DND-41 (cell line): ENCODE measurements at places on chromosomes 1 and 21.

DNA sequence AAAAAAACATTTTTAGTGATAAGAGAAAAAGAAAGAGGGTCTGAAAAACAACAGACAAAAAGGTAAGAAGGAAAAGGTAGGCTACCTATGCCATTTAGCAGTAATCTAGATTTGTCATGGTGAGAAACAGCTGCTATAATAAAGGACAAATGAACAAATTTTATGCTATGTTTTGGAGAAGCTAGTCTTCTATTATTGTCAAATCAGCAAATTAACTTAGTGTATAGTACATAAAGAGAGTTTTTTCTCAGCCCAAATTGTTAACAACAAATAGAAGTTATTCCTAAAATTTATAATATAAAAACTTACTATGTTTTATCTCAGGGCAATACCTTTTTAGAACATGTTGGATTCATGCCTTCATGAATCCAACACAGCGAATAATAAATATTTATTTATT is 88.7 kb downstream of the KIFAP3 start:
- DNase-seq, result no peak

DNA sequence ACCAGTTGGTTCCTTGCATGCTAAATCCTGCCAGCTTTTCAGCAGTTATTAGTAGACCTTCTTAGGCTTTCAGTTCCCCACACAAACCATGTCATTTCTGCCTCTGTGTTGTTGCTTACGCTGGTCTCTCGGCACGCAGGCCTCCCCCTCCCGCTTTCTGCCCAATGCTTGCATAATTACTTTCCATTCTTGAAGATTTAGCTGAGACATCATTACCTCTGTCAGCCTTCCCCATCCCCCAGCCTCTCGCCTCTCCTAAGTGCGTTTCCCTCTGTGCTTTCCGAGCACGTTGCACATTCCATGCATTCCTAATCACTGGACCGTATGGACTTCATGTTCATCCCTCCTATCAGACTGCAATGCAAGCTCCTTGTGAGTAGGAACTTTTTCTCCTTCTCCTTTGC is 26.8 kb downstream of the TSHB start:
- DNase-seq, result no peak

GRCh38 chr1:243391355-243391754 is 135.5 kb downstream of the SDCCAG8 start:
- no peak for DNase-seq

GRCh38 chr21:14952916-14953315 is 111.9 kb downstream of the NRIP1 start:
- DNase-seq, result no peak

DNA sequence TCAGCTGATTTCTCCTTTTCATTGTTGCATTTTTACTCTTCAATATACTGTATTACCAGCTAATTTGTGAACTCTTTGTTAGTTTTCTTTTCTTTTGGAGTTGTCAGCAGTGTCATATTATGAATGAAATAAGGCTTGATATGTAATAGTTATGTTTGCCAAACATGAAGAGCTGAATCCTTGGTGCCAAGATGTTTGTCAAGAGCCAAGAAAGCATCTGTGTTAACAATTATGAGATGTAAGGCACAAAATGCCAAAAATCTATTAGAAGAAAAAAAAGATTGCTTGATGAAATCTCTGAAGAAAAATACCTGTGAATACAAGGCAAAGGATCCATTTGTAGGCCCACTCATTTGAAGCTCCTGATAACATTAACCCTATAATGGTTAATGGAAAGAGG is 48.4 kb upstream of the RNPC3 start:
- no peak for DNase-seq

DNA sequence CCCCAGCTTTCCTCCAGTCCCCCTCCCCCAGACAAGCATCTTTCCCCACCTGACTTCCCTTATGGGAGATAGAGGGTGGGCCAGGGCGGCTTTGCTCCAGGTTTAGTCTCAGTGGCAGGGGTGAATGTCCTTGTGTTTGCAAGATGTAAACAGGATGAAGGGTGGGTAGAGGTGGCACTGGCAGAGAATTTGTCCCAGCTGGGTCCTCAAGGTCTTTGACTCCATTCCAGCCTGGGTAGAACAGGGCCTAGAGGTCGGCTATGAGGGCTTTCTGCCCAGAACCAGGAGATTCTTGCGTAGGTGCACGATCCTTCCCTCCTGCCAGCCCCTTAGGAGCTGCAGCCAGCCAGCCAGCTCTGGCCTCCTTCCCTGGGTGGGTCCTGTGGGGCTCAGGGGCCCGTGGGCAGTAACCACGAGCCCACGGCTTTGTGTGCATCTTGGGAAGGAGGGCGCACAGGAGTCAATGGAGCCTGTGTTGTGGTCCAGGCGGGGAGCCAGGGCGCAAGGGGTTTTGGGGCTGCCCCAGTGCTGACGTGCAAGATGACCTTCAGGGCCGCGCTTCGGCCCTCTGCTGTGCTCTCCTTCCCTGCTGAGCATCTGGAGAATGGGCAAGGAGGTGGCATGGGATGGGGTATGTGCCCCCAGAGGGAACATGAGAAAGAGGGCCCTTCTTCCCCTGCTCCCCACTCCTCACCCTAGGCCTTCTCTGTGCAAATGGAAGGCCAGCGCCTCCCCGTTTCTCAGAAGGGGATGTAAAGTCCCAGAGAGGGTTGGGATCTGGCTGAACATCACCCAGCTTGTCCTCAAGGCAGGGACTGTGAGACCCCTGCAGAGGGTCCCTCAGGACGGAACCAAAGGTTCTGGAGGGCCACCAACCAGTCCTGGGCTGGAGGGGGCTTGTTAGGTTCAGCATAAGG is 15.7 kb downstream of the POU3F1 start:
- no peak for DNase-seq

GRCh38 chr1:246153796-246154212 is 353.3 kb downstream of the SMYD3 start:
- no peak for DNase-seq

GRCh38 chr1:89725011-89725370 is 92.1 kb downstream of the LRRC8C start:
- DNase-seq, result no peak

- DNase-seq, result no peak
These were observed 125.9 kb downstream of the C1orf21 start for GRCh38 chr1:184512724-184513123.

- no peak for DNase-seq
These were observed 370.8 kb downstream of the RWDD3 start for GRCh38 chr1:95604771-95605170.

GRCh38 chr21:45623436-45623835 is 20.1 kb upstream of the PCBP3 start:
- no peak for DNase-seq

DNA sequence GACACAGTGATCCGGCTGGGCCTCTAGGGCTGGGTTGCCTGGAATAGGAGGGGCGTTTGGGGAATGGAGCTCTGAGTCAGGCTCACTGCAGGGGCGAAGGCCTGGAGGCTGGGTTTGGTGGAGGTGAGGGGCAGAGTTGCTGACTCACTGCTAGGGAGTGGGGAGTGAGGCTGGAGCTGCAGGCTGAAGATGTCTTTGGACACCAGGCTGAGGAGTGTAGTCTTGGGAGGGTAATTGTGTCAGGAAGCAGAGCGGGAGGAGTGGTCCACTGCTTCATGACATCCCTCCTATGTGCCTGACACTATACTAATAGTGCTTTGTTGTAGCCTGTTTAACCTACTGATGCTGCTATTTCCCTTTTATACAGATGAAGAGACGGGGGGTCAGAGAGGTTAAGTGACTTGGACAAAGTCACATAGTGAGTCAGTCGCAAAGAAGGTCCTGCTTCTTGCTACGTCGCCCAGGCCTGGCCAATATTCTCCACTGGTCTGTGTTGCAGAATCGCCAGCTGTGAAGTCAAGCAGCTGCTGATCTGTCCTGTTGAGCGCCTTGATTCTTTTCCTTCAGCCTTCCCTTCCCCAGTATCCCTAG is 13.6 kb downstream of the ACTL8 start:
- no peak for DNase-seq

DNA sequence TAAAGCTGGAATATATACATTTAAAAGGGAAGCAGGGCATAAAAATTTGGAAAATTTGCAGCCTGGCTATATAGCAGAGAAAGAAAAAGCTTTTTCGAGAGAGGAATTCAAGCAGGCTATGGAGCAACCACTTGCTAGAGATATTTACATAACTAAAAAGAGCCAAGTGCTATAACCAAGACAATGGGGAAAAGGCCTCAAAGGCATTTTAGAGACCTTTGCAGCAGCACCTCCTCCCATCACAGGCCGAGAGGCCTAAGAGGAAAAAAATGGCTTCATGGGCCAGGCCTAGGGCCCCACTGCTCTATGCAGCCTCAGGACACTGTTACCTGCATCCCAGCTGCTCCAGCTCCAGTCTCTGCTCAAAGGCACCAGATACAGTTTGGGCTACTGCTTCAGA is 37.0 kb downstream of the CAPN9 start:
- DNase-seq, result no peak

DNA sequence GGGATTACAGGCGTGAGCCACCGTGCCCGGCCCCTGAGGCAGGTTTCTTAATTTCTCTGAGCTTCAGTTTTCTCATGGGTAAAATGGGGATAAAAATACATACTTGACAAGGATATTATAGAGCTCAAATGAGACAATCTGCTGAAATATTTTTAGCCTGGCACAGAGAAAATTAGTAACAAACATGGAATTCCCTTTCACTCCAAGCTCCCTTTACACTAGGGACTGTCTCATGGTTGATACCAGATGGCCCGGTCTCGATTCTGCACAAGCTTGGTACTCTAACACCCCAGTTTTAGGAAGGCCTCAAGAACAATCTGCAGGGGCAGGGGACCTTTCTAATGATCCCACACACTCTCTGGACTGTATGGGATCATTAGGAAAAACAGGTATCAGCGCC is 671.7 kb downstream of the SMYD3 start:
- no peak for DNase-seq

- no peak for DNase-seq
These were observed 217.9 kb downstream of the FOXD2 start for GRCh38 chr1:47655521-47656300.

DNA sequence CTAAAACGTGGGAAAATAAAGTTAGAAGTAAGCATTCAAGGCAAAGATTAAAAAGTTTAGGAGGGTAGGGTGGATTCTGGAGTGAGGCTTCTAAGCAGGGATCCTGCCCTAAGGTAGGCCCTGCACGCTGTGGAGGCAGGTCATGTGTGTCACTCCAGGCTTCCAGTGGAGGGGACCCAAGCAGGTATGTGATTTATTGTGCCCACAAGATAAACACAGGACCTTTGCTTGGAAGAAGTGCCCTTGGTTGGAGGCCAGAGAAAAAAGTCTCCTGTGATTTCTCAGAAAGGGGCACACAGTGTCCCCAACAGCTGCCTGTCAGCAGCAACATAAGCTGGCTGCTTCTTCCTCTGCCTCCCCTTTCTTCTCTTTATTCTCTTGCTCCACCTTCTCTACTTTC is 110.8 kb downstream of the FOXD2 start:
- DNase-seq, result no peak

DNA sequence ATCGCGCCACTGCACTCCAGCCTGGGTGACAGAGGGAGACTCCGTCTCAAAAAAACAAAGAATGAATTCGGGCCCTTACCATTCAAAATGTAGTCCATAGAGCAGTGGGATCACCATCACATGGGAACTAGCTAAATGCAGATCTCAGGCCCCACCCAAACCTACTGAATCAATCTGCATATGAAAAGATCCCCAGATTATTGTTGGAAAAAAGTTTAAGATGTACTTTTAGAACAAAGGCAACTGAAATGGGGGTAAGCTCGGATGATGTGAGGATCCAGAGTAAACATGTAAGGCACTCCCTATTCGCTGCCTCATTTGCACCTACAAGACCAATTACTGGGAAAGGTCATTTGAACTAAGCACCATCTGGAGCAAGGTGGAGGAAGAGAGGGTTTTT is 803 bp upstream of the FLAD1 start:
- DNase-seq, result no peak

DNA sequence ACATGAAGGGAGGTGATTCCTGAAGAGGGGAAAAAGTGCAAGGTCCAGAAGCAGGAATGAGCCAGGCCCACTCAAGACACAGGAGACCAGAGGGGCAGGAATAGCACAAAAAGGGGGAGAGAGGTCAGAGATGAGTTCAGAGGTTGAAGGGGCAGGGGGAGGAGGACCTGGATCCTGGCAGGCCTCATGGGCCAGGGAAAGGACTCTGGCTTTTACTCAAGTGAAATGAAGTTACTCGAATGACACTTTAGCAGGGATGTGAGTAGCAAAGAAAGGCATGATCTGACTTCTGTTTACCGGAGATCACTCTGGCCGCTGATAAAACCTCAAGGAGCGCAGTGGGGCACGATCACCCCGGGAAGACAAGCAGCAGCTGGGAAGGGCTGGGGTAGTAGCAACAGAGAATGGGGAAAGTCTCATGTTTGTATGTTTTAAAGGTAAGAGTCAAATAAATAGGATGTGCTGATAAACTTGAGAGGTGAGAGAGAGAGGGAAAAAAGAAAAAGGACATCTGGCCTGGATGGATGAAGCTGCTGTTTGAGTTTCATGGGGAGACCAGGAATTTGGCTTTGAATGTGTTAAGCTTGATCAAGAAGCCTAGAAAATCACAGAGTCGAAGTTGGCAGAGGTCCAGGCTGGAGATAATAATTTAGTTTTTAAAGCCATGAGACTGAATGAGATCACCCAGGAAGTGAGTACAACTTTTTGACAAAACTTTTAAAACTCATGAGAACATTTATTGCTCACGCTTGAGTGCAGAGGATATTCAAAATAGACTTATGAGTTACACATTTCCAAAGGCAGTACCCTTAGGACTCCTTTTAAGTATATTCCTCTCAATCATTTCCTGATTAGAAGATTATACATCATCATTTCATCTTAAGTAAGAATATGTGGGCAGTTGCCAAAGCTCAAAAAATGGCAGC is 156.0 kb downstream of the RERE start:
- DNase-seq, result no peak

DNA sequence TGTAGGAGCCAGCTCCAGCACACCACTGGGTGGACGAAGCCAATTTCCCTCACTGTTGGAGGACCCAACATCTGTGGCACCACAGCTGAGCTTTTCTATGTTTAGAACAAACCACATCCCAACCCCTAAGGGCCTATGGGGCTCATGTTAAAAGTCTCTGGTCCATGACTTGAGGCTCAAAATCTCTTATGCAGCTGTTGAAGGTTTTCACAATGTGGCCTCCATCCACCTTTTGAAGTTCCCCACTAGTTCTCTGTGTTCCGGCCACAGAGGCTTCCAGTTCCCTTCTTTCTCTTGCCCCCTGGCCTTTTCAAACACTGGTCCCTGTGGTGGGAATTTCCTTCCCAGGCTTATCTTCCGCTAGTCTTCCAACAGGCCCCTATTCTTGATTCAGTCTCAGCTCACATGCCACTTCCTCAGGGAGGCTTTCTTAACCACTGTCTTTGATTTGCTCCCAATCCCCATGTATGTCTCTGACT is 3.9 kb upstream of the IFNLR1 start:
- DNase-seq, result no peak

- no peak for DNase-seq
These were observed 223.4 kb upstream of the FMN2 start for GRCh38 chr1:239868058-239868832.

DNA sequence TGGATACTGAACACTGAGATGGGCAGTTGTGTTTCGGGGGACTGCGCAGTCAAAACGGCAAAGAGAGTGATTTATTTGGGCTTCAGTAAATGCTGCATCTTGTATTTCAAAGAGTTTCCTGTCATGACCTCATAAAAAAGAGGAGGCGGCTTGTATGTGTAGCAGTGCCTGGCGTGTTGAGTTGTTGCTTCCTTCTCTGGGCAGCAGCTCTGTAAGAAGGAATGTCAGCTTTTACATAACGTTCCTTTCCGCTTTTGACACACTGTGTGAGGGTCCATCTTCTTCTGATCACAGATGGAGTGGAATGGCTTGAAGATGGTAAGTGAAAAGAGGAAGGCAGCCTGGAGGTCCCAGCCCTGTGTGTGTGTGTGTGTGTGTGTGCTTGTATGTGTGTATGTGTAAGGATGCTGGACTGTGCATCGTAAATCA is 941 bp downstream of the ELAVL4 start:
- DNase-seq, result peak; percentile 6
